ENCODE measurements at places on chromosomes 11 and 22.

GRCh38 chr11:35951680-35952079, 7.8 kb downstream of the LDLRAD3 start:
- no peak for DNase-seq

DNA sequence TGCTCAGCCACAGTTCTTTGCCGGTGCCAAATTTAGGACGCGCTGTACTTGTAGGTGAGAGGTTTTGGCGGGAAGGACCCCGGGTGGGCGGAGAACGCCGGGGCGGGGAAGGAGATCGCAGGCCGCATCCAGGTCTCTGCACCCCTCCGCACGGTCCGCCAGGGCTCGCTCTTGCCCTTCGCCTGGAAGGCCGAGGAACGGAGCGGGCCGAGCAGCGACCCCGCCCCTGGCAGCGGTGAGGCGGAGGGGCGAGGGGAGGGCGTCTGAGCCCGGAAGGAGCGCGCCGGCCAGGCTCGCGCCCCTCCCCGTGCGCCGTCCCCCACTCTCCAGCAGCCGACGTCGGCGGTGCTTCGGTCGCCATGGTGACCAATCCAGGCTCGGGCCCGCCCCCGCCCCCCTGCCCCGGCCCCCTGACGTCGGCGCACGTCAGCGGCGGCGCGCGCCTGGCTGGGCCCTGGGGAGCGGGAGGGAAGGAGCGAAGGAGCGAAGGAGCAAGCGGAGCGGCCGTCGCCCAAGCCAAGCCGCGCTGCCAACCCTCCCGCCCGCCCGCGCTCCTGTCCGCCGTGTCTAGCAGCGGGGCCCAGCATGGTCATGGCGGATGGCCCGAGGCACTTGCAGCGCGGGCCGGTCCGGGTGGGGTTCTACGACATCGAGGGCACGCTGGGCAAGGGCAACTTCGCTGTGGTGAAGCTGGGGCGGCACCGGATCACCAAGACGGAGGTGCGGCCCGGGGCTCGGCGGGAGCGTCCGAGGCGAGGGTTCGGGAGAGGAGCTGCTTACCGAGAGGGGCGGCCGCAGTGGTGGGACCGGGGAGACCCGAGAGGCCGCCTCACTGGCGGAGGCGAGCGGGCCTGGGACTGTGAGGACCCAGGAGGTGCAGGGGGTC, at the start of gene SIK2:
Gene SIK2 (plus strand): TSS at position 471 of the 886 bp plus-strand sequence. CDS start 115 bp downstream, at position 586.
- peak; percentile 88 for DNase-seq

- no peak for DNase-seq
Measured at GRCh38 chr11:36381015-36381360, 84.9 kb downstream of the PRR5L start.

DNA sequence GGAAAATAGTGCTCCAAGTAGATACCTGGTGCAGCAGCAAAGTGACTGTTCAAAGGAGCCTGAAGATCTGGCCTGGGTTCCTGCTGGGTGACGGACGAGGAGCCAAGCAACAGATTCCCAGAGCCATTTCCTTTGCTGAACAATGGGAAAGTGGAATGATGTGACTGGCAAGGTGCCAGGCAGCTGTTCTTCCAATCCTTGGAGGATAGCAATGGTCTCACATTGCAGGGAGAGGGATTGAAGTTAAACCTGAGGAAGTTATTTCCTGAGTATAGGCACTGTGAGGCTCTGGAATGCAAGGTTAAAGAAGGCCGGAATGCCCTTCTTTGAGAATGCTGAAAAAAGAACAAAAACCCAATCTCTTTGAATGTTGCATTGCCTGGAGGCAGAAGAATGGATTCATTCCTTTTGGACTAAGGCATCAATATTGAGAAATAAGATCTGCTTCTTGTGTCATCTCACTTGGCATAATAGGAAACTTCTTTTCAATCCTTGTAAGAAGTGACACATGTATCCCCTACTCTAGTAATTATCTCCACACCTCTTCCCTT, 223.8 kb downstream of the BLID start:
- DNase-seq: no peak

DNA sequence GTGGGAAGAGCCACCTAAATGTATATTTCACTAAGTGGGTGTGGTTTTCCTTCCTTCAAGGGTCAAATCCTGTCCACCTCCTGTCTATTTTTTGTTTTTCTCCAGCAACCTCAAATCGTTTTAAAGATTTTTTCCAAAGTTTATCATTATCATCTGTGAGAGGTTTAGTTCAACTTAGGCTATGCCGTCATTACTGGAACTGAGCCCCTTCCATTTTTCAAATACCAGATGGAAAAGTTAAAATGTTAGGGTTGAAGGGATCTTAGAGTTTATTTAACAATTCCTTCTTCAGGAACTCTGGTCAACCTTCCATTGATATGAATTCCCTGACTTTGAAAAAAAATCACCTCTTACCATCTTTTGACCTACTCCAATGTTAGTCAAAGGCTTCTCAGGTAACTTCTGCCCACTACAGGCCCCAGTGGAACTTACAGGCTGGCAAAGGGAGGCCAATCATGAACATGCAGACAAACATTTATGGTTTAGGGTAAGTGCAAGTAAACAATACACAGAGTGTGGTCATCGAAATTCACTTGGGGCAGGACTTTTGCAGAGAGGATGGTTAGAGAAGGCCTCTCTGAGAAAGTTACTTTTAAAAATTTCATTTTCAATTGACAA, 45.2 kb downstream of the SYN3 start:
- DNase-seq: no peak

DNA sequence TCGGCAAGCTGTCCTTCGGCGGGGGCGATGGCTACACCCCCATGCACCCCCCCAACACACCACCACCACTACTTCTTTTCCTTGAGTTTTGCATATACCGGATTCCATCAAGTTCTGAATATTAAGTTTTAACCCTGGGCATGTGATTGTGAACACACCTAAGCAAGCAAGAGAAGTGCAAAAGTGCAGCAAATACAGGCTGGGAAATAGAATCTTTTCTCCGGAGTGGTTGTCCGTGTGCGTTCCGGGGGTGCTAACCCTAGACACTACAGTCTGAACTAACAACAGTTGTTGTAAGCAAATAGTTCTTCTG, 574 bp downstream of the PRSS23 start:
- DNase-seq: no peak

DNA sequence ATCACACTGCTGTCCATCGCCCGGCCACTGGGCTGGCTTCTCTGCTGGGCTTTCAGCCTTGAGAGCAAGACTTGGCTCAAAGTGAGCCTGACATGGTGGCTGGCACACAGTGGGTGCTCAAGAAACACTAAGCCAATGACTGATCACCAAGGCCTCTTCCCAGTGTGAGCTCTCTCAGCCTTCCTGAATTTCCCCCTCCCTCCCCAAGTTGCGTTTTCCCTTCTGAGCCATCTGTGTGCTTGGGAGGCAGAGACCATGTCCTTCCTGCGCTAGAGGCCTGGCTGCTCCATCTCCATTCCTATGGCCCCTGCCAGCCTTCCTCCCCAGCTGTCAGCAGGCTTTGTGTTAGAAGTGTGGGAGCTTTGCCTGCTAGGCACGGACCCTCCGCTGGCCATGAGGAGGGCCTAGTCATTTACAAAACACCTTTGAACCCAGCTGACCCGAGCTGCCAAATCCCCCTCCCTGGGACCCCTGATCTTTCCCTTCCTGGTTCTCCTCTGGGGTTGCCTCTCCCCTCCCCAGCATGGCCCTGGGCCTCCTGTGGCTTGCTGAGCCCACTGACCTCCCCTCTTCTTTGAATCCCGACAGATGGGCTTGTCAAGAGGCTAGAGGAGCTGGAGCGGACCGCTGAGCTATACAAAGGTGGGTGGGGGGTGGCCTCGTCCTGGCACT, 13.2 kb downstream of the PICK1 start:
- DNase-seq: no peak
